H1 (cell line): ENCODE measurements at places on chromosomes 11 and 22. TPM values are rescaled to one million over a fixed set of nuclear protein-coding genes. Genes with fewer than 3 reads are reported as not detected.

DNA sequence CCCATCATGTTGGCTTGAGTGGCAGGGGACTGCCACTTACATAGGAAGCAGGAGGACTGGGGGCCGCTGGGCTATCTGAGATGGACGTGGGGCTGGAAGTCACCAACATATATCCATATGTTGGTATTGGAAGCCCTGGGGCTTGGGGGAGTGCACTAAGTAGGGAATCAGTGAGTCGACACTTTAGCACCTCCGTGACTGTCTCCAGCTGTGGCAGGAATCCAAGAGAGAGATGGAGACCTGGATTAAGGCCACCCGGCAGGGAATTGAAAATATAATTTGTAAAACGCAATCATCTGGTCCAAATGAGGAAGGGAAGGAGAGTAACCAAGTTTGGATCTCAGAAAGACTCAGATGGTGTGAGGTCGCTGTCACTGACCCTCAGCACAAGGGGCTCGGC lies 68.4 kb downstream of the ELFN2 start:
- H3K4me1 ChIP-seq: no peaks in the 10 kb centered on the region
- no peaks in the 10 kb centered on the region for H3K36me3 ChIP-seq
- H3K4me3 ChIP-seq: no peak overlapping the region
- no peak overlapping the region for H3K27ac ChIP-seq
- peaks cover 3% of the 10 kb centered on the region; the same call in 1 of the 2 replicates for H3K27me3 ChIP-seq
- DNase-seq: no peak

DNA sequence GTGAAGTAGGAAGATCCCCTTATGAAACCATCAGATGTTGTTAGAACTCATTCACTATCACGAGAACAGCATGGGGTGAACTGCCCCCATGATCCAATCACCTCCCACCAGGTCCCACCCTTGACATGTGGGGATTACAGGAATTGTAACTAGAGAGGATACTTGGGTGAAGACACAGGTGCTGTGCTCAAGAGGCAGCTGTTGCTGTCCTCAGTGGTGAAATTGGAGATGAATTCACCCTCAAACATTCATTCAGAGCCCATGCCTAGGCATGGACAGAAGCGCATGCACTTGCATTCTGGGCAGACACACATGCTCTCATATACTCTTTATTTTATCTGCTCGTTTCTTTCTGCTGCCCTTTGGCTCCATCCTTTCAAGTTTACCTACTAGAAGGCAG lies 385.0 kb downstream of the INSC start:
- H3K4me1 ChIP-seq: no peaks in the 10 kb centered on the region
- no peaks in the 10 kb centered on the region for H3K36me3 ChIP-seq
- no peak overlapping the region for H3K27ac ChIP-seq
- H3K27me3 ChIP-seq: no peaks in the 10 kb centered on the region
- no peak overlapping the region for H3K4me3 ChIP-seq
- DNase-seq: no peak

GRCh38 chr11:48134221-48134922 lies 82.2 kb upstream of the OR4B1 start:
- H3K4me3 ChIP-seq: no peak overlapping the region
- peaks cover 3% of the 10 kb centered on the region; the same call in 1 of the 2 replicates for H3K36me3 ChIP-seq
- no peak for DNase-seq
- H3K27ac ChIP-seq: no peak overlapping the region
- no peaks in the 10 kb centered on the region for H3K27me3 ChIP-seq

DNA sequence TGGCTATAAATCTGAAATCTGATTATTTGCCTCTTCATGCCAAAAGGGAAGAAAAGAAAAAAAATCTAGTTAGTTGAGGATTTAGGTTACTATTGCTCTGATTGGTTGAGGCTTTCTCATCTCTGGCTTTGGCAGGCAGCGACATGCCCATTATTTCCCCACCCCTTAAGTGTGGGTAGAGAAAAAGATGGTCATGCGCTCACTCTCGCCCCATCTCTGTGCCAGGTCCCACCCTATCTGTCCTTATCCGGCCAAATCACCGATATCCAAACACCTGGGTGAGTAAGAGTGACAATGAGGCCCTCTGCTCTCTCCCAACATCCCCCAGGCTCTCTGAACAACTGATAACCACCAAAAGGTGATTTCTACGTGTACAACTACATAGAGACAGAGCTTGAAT lies 31.2 kb upstream of the SNX19 start:
- no peaks in the 10 kb centered on the region for H3K4me1 ChIP-seq
- DNase-seq: no peak
- H3K4me3 ChIP-seq: no peak overlapping the region
- H3K27me3 ChIP-seq: 0 out of 2 replicates have a peak, but pooled peaks cover 2% of the 10 kb centered on the region
- H3K36me3 ChIP-seq: no peaks in the 10 kb centered on the region

The CACNA1I gene
- 1.2 and 1.3 TPM in 2 replicates for total RNA-seq

The MLC1 gene
- total RNA-seq: not detected in 2 replicates

- H3K4me3 ChIP-seq: no peak overlapping the region
- H3K36me3 ChIP-seq: no peaks in the 10 kb centered on the region
- no peaks in the 10 kb centered on the region for H3K27me3 ChIP-seq
- 0 out of 2 replicates have a peak, but pooled peaks cover 2% of the 10 kb centered on the region for H3K4me1 ChIP-seq
- no peak overlapping the region for H3K27ac ChIP-seq
- DNase-seq: no peak
Measured at GRCh38 chr11:117944554-117944953, 15.4 kb upstream of the TMPRSS13 start.

GRCh38 chr11:118243161-118243560 lies 9.0 kb downstream of the MPZL3 start:
- no peaks in the 10 kb centered on the region; the same call in none of the 2 replicates for H3K4me1 ChIP-seq
- DNase-seq: no peak
- no peaks in the 10 kb centered on the region for H3K36me3 ChIP-seq
- no peak overlapping the region for H3K27ac ChIP-seq

GRCh38 chr11:81907996-81908395 lies 825.7 kb downstream of the FAM181B start:
- H3K36me3 ChIP-seq: no peaks in the 10 kb centered on the region
- no peak overlapping the region for H3K27ac ChIP-seq
- no peak overlapping the region for H3K4me3 ChIP-seq
- DNase-seq: no peak
- H3K27me3 ChIP-seq: no peaks in the 10 kb centered on the region

DNA sequence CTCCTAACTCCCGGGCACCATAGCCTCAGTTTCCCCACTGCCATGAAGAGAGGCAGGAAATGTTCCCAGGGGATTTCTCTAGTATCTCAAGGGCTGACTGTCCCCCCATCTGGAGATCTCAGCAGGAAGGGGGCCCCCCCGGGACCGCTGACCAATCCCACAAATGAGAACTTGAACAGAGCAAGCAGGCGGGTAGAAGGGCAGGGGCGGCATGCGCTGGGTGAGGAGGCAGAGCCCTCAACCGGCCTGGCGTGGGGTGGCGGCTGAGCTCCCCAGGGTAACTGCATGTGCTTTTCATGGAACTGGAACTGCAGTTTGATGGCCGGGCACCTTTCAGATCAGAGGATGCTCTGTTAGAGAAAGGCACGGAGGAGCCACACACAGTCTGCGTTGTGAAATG lies 144.5 kb downstream of the CTTN start:
- no peaks in the 10 kb centered on the region for H3K4me1 ChIP-seq
- no peaks in the 10 kb centered on the region for H3K36me3 ChIP-seq
- no peak overlapping the region for H3K27ac ChIP-seq
- DNase-seq: no peak
- no peak overlapping the region for H3K4me3 ChIP-seq

The SHISA8 gene
- 0.89 and 0.90 TPM in 2 replicates for total RNA-seq

DNA sequence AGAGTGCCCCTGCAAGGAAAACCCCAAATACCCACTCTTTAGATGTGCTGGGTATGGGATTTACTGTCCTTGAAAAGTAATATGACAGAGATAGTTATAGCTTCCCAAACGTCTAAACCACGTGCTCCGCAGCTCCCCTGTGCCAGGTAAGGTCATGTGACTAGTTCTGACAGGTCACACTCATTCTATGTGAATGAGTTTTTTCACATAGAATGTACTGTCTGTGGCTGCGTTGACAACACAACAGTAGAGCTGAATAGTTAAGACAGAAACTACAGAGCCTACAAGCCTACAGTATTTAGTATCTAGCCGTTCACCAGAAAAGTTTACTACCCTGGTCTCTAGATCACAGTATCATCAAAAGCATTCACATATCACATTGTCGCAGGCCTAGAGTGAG lies 236.2 kb downstream of the ETS1 start:
- no peaks in the 10 kb centered on the region for H3K4me1 ChIP-seq
- no peaks in the 10 kb centered on the region for H3K36me3 ChIP-seq
- no peak for DNase-seq
- no peaks in the 10 kb centered on the region for H3K27me3 ChIP-seq
- H3K27ac ChIP-seq: no peak overlapping the region
- no peak overlapping the region for H3K4me3 ChIP-seq

GRCh38 chr22:23888615-23889401 lies 5.4 kb upstream of the MIF start:
- H3K4me3 ChIP-seq: no peak overlapping the region
- DNase-seq: no peak
- H3K36me3 ChIP-seq: no peaks in the 10 kb centered on the region
- peaks cover 10% of the 10 kb centered on the region for H3K4me1 ChIP-seq

The CHRM1 gene
- not detected in 2 replicates for total RNA-seq
